ENCODE measurements at places on chromosomes 11 and 22.

DNA sequence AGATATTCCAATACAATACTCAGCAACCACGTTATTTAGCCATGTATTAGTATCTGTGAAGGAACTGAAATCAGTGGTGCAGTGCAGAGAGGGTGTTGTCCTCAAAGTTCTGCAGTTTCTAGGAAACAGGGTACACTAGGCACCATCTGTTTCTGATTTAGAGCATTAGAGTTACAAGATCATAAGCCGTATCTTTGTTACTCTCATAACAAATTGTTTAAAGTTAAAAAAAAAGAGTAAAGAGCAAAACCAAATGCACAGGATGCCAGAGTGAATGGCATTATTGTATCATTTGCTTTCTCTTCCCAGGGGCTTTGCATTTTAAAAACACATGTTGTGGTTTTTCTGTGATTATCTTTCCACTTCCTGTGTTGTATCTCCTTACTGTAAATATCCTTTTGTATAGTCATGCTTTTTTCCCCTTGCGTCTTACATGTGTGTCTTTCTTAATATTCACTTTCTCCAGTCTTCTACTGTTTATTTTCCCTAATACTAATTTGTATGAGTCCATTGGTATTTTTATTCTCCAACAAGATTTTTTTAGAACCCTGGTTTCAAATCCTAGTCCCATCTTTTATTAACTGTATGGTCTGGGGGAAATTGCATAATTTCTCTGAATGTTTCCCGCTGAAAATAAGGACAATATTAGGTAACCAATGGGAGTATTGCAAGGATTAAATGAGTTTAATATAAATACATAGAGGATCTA lies 15.2 kb upstream of the NUP160 start:
- no peak for DNase-seq

- no peak for DNase-seq
These were observed 45.7 kb upstream of the TP53AIP1 start for GRCh38 chr11:128988242-128988970.

- no peak for DNase-seq
These were observed 32.8 kb downstream of the C2CD3 start for GRCh38 chr11:74138021-74138420.

DNA sequence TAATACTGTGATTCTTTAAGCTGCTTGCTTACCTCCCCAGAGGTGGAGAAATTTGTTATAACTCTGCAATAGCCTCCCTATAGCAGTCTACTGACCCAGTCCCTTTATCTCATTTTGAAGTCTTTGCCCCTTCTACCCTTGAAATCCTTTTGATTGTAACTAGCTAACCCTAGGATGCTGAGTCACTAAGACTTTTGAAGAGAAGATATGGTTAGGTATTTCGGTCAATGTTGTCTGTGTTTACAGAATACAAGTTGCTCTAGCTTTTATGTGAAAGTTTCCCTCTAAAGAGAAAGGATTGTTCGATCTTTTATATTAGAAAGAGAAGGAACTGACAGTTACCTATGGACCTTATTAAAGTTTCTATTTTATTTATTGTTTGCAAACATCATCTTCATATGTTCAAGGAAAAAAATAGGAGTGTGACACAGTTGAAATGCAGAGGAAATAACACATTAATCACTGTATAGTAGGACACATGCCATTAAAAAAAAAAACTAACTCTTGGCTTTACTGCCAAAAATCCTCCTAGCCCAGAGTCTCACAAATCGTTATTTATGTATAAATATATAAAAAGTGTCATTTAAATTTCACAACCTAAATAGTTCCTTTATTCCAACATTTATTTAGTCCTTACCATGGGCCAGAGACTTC lies 3.1 kb downstream of the HYLS1 start:
- DNase-seq: no peak

- no peak for DNase-seq
These were observed 103.5 kb downstream of the WT1 start for GRCh38 chr11:32331792-32332191.

DNA sequence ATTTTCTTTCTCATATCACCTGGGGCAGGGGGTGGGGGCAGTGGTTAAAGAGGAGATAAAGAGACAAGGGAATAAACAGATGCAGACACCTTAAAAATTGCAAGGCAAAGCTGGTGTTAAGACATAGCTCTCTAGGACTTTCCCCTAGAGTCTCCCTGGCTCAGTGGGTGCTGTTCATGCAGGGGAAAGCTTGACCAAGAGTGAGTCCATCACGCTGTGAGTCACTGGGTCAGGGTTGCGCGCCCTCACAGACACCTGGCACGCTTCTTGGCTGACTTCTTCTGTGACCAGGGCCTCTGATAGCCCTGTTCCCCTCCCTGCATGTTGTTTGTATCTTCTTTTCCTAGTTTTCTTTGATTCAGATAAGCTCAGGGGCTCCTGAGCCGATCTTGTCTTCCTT lies 31.9 kb downstream of the COMMD9 start:
- DNase-seq: no peak

DNA sequence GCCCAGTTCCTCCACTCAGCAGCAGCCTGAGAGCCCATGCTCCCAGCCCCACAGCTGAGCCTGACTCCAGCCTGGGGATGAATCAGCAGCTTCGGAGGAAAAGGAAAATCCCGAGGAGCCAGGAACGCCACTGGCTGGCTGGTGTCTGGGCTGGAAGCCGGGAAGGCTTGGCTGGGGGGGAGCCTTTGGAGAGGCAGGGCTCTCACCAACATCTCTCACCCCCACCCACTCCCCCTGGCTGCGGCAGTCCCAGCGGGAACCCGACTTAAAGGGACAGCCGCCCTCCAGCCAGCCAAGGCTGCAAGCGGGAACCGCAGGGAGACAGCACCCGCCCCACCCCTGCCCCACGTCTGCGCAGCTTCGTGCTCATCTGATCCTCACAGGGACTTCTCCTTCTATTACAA lies 28.4 kb downstream of the KIAA0930 start:
- DNase-seq: no peak

DNA sequence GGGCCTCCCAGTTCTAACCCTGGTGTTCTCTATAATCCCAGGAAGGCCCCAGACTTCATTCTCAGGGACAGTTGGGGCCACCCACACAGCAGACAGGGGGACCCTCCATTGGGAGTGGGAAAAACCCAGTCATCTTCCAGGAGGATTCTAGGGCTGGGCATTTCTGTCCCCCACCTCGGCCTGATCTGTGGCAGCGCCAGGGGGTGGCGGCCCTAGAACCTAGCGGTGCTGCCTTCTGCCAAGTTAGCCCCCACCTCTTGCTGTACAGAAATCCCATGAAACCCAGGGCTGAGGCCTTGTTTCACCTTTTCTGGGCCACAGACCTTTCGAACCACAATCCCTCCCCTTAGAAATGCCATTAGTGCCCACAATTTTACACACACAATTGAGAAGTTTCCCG lies 9.6 kb downstream of the CHST1 start:
- no peak for DNase-seq

GRCh38 chr22:38767313-38767712 lies 11.5 kb upstream of the SUN2 start:
- no peak for DNase-seq

DNA sequence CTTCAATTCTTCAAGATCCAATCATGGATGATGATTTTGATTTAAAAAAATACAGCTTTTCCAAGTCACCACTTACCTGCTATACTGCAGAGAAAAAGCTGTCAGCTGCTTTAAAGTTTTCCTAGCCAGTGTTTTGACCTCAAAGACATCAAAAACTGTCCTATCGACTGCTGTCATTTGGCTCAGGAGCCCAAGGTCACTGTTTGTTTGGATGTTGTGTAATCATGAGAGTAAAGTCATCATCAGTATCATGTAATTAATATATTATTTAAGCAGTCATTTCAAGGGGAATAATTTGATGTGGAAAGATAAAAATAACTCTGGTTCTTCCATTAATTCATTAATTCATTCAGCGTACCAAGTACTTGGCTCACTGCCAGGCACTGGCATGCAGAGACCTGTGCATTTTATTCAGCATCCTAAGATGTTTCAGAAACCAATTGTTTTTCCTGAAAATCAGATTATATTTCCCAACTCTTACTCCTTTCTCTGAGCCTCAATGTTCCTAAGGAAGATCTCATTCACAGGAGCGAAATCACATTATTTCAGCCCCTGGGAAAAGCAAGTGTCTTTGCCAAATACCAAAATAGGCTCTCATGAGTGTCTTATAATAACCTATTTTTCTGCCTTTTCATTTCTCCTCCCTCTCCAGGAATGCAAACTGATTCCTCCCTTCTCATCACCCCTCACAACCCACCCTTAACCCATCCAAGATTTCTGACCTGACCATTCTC lies 59.9 kb downstream of the SLC1A2 start:
- no peak for DNase-seq

- DNase-seq: no peak
These were observed 244.5 kb upstream of the MPPED2 start for GRCh38 chr11:30830681-30831080.

DNA sequence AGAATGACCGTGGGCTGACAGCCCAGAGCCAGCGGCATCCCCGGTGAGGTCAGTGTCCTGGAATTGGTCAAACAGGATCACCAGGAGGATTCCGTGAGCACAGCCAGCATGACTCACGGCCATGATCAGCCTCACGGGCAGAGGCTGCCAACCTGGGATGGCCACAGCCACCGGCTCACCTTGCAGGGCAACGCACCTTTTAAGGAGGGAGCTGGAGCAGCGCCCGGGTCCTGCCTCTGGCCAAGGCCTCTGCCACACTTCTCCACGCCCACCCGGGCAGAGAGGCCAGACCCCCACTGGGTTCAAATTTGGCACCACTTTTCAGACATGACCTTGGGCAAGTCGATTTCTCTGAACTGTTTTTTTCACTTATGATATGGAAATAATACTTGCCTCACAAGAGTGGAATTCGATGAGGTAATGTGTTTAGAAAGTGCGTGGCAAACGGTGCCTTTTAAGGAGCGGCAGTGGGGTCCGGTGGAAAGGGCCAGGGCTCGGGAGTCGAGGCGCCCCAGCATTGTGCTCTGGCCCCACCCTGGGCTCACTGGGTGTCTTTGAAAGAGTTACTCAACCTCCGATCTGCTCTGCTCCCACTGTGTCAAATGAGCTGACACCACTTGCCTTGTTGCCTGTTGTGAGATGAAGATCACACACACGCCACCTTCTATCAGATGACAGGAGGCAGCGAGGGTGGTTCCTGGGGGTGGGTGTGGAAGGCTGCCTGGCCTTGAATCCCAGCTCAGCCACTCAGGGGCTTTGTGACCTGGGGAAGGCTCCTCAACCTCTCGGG lies 16.0 kb downstream of the TXN2 start:
- DNase-seq: no peak

DNA sequence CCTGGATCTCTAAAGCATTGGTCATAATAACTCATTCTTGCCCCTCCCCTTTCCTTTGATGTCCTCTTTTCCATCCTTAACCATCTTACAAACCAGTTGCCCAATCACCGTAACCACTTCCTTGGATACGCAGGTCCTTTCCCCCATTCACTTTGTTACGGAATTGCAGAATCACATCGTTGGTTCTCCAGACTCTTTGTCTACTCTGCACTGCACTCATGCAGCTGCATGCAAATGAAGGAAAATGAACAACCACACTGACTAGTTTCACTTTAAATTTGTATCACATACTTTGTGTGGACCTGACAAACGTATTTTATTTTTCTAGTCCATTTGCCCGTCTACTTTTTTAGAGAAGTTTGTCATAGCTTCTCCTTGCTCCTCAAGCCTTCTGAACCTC lies 69.9 kb downstream of the SLC5A12 start:
- DNase-seq: no peak

DNA sequence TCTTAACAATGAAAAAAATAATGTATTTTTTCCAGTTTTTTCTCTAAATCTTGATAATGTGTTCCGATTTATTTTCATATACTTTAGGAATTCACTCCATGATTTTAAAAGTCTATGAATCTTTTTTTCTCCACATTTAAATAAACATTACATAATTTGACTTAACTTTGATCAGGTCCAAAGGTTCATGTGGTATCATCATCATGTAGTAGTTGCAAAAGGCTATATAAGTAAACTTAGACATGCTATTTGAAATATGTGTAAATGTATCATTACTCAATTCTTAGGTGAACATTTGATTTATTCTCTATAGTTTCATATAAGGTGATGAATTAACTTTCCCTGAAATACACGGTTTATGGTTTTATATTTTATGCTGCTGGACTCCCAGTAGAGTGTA lies 2197.0 kb upstream of the RAG2 start:
- no peak for DNase-seq

GRCh38 chr22:22226448-22227187 lies 18.0 kb upstream of the VPREB1 start:
- DNase-seq: no peak

DNA sequence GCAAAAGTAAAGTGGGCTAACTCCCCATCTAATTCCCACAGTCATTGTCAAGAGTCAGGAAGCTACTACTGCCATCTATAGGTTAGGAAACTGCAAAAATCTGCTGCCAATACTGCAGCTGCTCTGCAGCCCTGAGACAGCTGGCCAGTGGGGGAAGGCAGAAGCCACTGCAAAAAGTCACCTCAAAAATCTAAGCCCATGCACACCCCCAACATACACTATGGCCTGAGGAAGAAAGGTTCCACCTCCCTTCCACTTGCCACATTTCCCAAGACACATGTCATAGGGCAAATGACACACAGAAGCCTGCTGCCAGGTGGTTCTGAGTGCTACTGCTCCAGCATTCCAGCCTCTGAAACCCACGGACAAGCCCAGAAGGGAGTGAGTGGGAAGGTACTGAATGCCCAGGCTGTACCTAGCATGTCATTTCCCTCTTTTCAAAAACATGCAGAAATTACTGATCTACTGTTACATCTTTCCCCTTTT lies 36.9 kb downstream of the DGCR2 start:
- no peak for DNase-seq

- no peak for DNase-seq
These were observed 912 bp downstream of the PTPRCAP start for GRCh38 chr11:67436459-67437081.

GRCh38 chr22:22716136-22716665 lies 71.8 kb downstream of the GGTLC2 start:
- no peak for DNase-seq

DNA sequence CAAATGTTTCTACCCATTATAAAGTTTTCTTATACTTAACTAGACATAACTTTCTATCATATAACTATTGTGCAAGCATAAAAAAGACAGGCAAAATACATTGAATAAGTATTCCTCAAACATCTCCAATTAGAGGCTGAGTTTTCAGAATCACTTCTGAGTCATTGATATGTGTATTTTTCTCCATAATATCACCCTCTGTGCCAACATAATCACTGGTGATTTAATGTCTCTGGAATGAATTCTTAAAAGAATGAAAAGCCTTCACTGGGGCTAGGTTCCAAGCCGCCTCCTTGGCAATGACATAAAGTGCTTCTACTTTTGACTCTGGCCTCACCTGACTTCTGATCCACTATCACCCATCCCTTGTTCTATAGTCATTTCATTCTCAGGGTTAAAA lies 197.0 kb upstream of the E2F8 start:
- DNase-seq: no peak

DNA sequence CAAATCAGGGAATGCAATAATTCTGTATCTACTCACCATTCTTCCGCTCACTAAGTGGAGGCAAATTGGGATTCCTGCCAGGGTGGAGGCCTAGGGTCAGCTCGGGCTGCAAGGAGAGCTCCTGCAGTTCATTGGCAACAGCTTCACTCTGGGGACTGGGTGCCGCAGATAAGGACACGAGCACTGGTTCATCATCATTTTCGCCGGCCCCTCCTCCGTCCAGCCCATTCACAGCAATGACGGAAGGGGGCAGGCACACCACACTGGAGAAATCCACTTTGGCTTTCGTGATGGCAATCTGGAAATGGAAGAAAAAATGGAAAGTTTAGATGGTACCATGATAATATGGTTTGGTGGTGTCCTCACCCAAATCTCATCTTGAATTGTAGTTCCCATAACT lies 84.4 kb downstream of the MRTFA start:
- DNase-seq: no peak

GRCh38 chr11:10982704-10983510 lies 125.1 kb upstream of the ZBED5 start:
- no peak for DNase-seq

All from T-helper 1 cell (primary cell).